Natural killer cell treated with Interleukin-12 subunit alpha and Interleukin-12 subunit beta and Interleukin-15 and Interleukin-18, amount 100 ng/mL, for 72 hours (primary cell): ENCODE measurements at places on chromosomes 4 and X.

- peak; percentile 75 for DNase-seq
Measured at GRCh38 chr4:139083607-139083955, 68.0 kb downstream of the NOCT start.

DNA sequence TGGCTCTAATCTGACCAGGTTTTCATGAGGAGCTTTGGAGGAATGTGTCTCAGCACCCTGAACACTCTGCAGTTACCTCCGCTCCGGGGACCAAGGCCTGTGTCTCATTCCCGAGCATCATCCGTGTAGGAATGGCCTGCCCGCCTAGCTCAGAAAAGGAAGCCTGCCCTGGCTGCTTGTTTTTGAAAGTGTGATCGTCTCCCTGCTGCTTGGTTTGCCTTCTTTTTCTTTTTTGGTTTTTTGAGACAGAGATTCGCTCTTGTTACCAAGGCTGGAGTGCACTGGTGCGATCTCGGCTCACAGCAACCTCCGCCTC, 73.3 kb downstream of the CRLF2 start:
- no peak for DNase-seq

GRCh38 chrX:136273986-136274385, 22.8 kb upstream of the MAP7D3 start:
- DNase-seq = no peak

DNA sequence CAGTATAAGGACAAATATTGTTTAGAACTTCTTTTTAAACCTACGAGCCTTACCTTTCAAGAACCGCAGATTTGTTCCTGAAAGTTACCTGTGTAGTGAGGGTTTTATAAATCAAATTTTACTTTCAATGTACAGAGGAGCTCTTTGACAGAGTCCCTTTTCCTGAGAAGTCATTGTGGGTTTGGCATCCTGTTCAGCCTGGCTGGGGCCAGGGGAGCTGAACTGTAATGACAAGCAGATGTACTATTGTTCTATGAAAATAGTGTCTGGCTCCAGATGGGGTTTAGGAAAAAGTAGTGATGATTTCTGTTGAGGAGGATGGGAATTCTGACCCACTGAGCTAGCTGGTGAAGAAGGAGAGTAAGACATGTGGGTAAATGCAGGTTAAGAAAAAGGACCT, 196.2 kb upstream of the PGRMC2 start:
- DNase-seq = no peak

DNA sequence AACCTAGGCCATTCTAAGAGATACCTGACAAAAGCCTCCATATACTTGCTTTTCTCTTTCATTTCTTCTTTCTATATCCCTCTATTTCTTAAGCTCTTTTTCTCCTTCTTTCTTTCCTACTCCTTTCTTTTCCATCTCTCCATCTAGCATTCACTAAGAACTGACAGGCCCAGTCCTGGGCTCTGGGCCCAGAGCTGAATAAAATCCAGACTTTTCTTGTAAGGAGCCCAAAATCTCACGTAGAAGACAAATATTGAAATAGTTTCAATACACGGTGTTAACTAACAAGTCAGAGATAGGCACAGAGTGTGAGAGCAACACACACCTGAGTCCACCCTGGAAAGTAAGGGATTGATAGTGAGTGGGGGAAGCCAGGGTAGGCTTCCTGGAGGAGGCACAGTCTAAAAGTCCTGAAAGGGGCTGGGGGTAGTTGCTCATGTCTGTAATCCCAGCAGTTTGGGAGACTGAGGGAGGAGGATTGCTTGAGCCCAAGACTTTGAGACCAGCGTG, 73.2 kb upstream of the EFNB1 start:
- no peak for DNase-seq

GRCh38 chr4:23923141-23923540, 33.3 kb upstream of the PPARGC1A start:
- no peak for DNase-seq

DNA sequence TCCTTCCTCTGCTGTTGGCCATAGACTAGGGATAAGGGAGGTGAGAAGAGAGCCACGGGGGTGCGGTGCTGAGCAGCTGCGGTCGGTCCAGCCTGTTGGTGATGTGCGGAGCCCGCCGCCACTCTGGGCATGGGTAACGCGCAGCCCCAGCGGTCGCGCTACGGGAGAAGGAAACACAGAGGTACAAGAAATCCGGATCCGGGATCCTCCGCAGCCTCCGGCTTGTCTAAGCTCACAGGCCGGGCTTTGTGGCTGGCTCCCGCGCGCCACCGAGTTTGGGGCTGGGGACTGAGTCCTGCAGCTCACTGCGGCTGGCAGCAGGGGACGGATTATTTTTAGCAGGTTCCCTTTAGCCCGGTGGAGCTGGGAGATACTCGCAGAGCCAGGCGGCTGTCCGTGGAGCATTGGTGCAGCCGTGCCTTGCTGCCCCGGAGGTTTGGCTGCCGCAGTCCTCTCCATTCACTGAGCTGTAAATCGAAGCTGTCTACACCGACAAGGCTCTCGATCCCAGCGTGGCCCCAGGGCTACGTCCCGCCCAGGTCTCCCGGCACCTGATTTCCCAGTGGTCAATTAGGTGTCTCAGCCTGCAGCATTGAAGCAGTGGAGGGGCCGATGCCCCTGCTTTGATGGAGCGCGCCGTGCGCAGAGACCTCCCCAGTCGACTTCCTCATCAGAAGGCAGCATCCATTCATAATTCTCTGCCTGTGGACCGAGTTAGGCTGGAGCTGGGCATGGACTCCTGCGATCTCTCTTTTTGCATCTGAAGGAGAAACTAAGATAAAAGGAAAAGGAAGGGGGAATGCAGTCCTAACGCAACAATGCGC, 81.9 kb upstream of the SCML1 start:
- no peak for DNase-seq

DNA sequence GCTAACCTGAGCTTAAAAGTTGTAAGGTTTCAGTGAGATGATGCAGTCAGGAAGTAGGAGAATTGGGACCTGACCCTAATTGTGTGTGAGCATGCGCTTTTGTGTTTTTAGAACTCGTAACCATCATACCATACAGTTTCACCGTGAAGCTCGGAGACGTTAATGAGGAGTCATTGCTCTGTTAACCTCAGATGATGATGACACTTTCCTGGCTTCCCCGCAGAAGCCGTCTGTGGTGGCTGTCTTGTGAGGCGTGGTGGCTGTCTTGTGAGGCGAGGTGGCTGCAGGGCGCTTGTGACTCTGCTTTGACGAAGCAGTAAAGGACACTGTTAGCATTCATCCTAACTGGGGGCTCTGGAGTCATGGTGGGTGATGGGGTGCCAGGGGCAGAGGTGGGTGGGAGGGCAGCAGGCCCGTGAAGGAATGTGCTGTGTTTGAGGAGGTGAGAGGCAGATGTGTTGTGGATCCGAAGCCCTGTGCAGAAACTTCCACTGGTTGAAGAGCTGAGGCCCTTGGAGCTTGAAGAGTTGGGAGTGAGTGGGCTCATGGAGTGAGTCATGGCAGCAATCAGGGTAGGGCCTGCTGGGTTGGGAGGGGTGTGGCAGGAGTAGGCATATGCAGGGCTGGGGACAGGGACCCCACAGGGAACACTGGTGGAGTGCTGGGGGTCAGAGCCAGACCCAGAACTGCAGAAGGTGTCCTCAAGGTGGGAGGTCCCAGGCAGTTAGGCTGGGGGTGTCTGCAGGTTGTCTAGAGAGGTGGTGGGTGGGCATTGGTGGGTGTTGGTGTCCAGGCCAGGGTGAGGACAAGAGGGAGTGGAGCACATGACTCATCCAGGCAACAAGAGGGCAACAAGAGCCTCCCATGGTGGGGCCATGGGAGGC, 57.4 kb downstream of the NSD2 start:
- DNase-seq = peak; percentile 69

DNA sequence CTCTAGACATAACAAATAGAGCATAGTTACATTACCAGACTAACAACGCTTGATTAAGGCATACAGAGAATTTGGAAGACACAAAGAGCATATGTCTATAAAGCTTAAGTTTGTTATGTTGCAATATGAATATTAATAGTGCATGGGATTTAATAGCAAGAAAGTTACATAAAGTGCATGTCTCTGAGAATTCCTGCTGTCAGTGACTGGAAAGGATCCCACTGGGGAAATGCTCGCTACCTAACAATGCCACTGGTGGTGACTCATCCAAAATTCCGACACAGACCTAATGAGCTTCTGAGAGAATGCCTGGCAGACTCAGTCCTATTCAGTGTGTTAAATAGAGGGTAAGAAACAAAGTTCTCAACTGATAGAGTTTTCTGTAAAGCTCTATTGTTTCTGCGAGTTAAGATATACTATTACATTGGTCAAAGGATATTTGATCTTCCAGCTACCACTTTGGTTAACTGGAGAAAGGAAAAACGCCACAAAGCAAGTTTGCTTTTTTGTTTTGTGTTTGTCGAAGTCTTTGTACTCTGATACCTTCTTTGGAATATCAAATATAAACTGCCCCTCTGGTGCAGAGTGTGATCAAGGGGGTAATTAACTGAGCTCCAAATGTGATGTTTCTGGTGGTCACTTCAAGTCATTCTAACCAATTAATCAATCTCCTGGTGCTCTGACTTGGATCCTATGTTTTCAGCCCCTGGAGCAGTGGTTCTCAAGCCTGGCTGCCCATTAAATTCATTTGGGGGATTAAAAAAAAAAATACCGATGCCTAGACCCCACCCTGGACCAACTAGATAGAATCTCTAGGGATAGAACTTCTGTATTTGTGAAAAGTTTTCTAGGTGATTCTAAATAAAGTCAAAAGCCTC, 107.9 kb downstream of the PALLD start:
- no peak for DNase-seq

DNA sequence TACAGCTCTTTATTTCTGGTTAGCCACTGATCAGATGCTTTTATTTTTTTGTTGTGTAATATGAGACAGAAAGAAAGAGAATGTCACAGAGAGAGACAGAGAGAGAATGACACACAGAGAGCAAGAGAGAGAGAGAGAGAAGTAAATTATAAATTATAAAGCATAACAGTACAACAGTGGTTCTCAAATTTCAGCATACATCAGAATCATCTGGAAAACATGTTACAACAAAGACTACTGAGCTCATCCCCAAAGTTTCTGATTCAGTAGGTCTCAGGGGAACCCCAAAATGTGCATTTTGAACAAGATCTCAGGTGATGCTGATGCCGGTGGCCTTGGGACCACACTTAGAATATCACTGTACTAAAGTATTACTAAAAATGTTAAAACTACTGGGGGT, 245.8 kb upstream of the DIAPH2 start:
- DNase-seq = no peak

GRCh38 chrX:154458116-154458953, at the start of gene PLXNA3:
PLXNA3 (plus strand) TSS chrX:154458281; CDS start chrX:154460184, 1,903 bp downstream.
- DNase-seq = peak; percentile 79

DNA sequence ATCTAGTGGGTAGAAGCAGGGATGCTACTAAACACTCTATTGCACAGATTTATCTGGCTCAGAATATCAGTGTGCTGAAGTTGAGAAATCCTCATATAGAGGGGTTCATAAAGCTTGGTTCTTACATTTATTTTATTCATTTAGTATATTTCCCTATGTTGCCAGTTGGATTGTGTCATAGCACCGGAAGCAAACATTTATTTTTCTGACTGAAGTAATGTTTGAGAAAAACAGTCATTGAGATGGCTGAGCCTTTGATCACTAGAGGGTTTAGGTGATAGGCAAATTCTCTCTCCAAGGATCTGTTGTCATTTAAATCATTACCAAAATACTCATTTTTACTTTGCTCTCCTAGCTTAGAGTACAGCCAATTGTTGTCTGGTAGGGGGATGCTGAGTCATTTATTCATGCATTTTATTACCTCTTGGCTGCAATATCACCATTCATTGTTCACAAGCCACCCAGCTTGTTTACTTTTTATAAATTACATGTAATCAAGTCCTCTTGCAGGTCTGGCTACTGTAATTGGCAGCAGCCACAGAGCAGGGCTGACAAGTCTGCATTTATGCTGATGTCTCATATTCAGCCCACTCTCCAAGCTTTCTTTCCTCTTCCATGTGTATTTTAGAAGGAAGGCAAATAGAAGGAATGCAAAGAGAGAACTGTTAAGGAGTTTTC, 15.2 kb downstream of the GAB1 start:
- no peak for DNase-seq
